ENCODE measurements at places on chromosomes 3 and 15. TPM values are rescaled to one million over a fixed set of nuclear protein-coding genes. Genes with fewer than 3 reads are reported as not detected.

GRCh38 chr3:16370872-16371740 is 106.1 kb downstream of the OXNAD1 start:
- H3K27me3 ChIP-seq = no peaks in the 10 kb centered on the region
- H3K27ac ChIP-seq = peak overlapping the region; percentile 52
- H3K4me3 ChIP-seq = no peak overlapping the region
- DNase-seq = no peak

DNA sequence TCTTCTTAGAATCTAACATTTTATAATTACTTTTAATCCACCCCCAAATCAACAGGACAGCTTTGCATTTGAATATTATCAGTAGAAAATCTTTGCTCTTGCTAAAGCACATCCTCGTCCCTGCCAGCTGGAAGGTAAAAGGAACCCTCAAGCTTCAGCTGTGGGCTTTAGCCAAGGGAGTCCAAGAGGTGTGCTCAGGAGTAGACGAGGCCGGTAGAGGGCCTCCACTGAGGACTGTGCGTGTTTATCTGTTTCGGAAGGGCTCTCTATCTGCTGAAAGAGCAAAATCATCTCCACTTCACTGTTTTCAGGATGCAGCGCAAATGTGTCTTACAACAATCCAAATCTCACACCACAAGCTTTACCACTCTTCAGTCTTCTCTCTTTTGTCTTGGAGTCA is 257.4 kb upstream of the IL12A start:
- no peaks in the 10 kb centered on the region for H3K27me3 ChIP-seq
- H3K4me3 ChIP-seq = no peak overlapping the region
- H3K36me3 ChIP-seq = no peaks in the 10 kb centered on the region
- H3K4me1 ChIP-seq = no peaks in the 10 kb centered on the region
- no peak overlapping the region for H3K27ac ChIP-seq

The SKIL gene
- total RNA-seq = 27.0 TPM

DNA sequence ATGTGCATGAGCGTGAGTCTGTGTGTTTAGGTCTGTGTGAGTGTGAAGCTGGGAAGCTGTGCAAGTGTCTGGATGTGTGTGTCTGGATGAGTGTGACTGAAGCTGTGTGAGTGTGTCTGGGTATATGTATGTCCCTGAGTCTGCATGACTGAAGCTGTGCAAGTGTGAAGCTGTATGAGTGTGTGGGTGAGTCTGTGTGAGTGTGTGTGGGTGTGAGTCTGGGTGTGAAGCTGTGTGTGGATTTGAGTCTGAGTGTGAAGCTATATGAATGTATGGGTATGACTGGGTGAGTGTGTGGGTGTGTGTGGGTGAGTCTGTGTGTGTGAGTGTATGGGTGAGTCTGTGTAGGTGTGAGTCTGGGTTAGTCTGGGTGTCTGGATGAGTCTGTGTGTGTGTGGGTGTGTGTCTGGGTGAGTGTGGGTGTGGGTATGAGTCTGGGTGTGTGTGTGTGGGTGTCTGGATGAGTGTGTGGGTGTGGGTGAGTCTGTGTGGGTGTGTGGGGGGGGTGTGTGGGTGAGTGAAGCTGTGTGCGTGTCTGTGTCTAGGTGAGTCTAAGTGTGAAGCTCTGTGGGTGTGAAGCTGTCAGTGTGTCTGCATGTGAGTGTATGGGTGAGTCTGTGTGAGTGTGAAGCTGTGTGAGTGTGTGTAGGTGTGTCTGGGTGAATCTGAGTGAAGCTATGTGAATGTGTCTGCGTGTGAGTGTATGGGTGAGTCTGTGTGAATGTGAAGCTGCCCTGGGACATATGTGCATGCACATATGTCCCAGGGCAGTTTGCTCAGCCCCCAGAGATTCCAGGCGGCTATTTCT is 20.3 kb downstream of the MINAR1 start:
- no peak overlapping the region for H3K4me3 ChIP-seq
- peaks cover 11% of the 10 kb centered on the region for H3K27me3 ChIP-seq
- DNase-seq = no peak
- H3K4me1 ChIP-seq = no peaks in the 10 kb centered on the region
- H3K27ac ChIP-seq = no peak overlapping the region

DNA sequence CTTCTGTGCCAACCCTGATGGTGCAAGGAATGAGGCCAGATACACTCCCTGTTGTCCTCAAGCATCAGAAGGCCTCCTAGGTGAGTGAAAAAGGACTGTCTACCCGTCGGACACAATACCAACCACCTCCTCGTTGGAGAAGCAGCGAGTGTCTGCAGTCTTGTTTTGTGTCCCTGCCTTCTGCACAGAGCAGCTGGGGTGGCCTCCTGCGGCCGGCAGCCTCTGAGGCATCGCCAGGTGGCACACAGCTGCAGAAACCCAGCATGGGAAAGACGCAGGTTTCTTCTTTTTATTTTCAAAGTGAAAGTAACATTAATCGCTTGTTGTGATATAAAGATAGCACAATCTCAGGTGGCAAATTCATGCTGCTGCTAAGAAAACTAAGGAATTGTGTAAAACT is 509.9 kb downstream of the OCA2 start:
- H3K36me3 ChIP-seq = no peaks in the 10 kb centered on the region
- H3K27ac ChIP-seq = no peak overlapping the region
- no peaks in the 10 kb centered on the region for H3K27me3 ChIP-seq
- H3K4me1 ChIP-seq = no peaks in the 10 kb centered on the region
- no peak overlapping the region for H3K4me3 ChIP-seq
- DNase-seq = no peak

DNA sequence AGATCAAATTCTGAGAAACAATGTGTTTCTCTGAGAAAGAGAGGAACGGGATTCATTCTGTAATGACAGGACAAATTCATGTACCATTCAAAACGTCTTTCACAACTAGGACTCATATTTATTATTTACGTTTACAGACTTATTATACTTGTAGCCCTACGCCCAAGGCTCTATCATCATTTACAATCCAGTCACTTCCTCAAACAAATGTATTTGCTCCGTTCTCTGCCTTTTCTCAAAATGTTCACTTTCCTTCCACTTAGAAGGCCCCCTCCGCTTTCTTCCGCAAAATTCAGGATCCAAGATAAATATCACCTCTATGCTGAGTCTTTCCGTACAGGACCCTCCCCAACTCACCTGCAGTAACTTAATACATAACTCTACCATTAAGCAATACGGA is 745 bp downstream of the RSL24D1 start:
- H3K36me3 ChIP-seq = no peaks in the 10 kb centered on the region
- no peaks in the 10 kb centered on the region for H3K27me3 ChIP-seq
- peaks cover 26% of the 10 kb centered on the region for H3K4me1 ChIP-seq

GRCh38 chr15:99476413-99477222 is 89.2 kb upstream of the MEF2A start:
- H3K27me3 ChIP-seq = no peaks in the 10 kb centered on the region
- DNase-seq = peak; percentile 46
- peaks cover 15% of the 10 kb centered on the region for H3K4me1 ChIP-seq

GRCh38 chr3:149288655-149289054 is 44.8 kb downstream of the TM4SF18 start:
- H3K27me3 ChIP-seq = no peaks in the 10 kb centered on the region
- H3K27ac ChIP-seq = no peak overlapping the region
- H3K36me3 ChIP-seq = no peaks in the 10 kb centered on the region
- DNase-seq = no peak

- no peak for DNase-seq
- H3K4me3 ChIP-seq = no peak overlapping the region
- H3K27ac ChIP-seq = no peak overlapping the region
- H3K36me3 ChIP-seq = peaks cover 5% of the 10 kb centered on the region
- H3K27me3 ChIP-seq = no peaks in the 10 kb centered on the region
- peaks cover under 1% of the 10 kb centered on the region for H3K4me1 ChIP-seq
These were observed 113.7 kb downstream of the LRIG1 start for GRCh38 chr3:66386925-66387650.

DNA sequence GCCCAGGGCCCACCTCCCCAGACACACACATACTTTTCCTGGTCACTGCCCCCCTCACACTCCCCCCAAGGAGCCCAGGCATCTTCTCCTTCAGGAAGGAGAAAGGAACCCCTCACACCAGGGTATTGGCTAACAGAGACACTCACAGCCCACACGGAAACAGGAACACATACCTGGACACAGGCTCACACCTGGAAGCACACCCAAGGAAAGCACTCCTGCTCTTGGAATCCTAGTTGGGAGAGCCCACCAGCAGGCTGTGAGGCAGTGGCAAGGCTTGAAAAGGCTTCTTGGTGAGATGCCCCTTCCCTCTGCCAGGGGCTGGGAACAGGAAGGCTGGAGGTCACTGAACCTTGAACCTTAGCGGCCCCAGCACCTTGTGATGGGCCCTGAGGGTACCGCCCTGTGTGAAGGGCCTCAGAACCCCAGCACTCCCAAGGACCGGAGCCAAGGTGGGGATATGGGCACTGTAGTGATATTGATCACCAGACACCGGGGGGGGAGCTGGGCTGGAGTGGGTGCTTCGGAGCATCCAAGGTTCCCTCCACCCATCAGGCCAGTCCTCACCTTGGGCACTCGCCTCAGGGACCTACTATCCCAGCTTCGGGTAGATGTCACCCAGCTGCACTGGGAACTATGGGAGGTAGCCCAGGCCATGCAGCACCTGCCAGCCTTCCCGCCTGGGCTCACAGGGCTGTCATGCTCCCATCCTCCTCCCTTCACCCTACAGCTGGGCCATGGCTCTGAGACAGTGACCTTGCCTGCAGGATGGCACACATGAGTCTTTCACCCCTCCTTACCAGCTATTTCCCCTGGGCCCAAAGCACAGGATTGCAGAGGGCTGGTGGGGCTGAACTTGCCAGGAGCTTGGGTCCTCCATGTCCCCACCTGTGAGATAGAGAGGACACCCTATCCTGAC is 16.4 kb downstream of the MYL3 start:
- no peak overlapping the region for H3K4me3 ChIP-seq
- DNase-seq = no peak
- peak overlapping the region; percentile 88 for H3K27ac ChIP-seq
- H3K27me3 ChIP-seq = no peaks in the 10 kb centered on the region
- no peaks in the 10 kb centered on the region for H3K36me3 ChIP-seq
- H3K4me1 ChIP-seq = peaks cover 7% of the 10 kb centered on the region

DNA sequence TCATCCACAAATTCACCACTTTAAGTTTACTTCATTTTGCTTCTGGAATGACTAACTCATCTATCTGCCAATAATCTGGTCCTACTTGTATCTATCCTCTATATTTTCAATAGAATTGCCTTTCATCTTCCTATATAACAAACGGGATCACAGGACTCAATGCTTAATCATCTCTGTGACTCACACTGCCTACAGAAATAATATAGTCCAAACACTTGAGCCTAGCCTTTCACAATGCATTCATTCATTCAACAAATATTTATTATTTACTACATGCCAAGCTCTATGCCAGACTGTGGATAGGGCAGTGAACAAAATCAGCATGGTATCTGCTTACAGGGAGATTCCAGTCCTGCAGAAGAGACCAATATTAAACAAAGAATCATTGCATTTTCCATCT is 16.6 kb upstream of the AGTR1 start:
- H3K27ac ChIP-seq = no peak overlapping the region
- H3K4me3 ChIP-seq = no peak overlapping the region
- H3K36me3 ChIP-seq = no peaks in the 10 kb centered on the region
- H3K27me3 ChIP-seq = no peaks in the 10 kb centered on the region

The C3orf70 gene
- total RNA-seq = 16.4 TPM

DNA sequence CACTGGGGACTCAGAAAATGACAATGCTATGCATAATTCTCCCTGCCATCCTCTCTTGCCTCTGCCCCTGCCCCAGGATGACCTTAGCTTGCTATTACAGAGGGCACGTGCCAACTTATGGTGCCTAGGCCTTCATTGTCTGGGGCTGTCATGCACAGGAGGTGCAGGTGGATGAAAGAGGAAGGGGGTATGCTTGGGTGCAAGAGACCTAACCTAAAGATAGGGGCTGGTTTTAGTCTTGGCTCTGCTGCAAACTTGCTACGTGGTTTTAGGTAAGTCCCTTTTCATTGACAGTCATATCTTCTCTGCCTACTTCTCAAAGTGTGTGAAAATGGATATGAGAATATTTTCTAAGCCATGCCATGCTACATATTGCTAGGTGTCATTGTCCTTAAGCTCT is 161.3 kb downstream of the EPHB1 start:
- H3K36me3 ChIP-seq = no peaks in the 10 kb centered on the region
- no peak overlapping the region for H3K4me3 ChIP-seq
- no peaks in the 10 kb centered on the region for H3K4me1 ChIP-seq

DNA sequence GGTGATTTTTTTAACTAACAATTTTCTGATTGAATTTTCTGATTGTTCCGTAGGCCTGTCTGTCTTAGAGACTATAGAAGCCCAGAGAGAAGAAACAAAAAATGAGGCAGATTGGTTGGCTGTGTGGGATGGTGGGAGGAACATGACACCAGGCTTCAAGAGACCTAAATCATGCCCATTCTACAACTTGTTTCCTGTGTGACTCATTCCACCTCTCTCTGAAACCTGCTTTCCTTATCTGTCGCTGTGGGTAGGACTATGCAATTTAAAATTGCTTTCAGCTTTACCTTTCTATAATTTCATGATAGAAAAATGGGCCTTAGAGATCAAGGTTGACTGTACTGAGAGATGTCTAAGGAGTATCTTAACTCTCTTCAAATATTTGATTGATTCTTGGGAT is 44.5 kb downstream of the OXNAD1 start:
- no peaks in the 10 kb centered on the region for H3K36me3 ChIP-seq
- no peak overlapping the region for H3K27ac ChIP-seq
- no peak overlapping the region for H3K4me3 ChIP-seq
- H3K27me3 ChIP-seq = no peaks in the 10 kb centered on the region
- DNase-seq = no peak

The C3orf80 gene
- 0.40 TPM for total RNA-seq

The VGLL3 gene
- 6.8 TPM for total RNA-seq

The SPSB4 gene
- not detected for total RNA-seq

The WNT7A gene
- not detected for total RNA-seq
